GM12891 (cell line): ENCODE measurements at places on chromosomes 2 and 18.

GRCh38 chr2:137706786-137707613 is 257.3 kb upstream of the HNMT start:
- DNase-seq: no peak

- DNase-seq: no peak
These were observed 13.0 kb upstream of the RALB start for GRCh38 chr2:120239488-120240287.

GRCh38 chr2:135546436-135546835 is 15.2 kb downstream of the R3HDM1 start:
- no peak for DNase-seq

DNA sequence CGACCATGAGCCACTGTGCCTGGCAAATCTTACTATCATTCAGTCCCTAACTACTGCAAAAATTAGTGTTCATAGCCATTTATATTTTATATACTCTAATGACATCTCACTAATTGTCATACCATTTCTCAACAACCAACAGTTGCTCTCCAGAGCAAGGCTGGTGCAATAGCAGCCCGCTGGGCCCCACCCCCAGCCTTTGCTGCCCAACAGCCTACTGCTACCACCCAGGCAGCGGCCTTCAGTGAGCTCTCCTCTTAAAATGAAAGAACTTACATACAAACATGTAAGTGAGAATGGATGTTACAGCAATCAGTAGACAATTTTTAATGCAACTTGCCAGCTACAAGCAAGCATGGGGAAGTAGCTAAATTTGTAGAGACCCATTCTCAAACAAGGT is 90.5 kb downstream of the HNRNPLL start:
- no peak for DNase-seq

DNA sequence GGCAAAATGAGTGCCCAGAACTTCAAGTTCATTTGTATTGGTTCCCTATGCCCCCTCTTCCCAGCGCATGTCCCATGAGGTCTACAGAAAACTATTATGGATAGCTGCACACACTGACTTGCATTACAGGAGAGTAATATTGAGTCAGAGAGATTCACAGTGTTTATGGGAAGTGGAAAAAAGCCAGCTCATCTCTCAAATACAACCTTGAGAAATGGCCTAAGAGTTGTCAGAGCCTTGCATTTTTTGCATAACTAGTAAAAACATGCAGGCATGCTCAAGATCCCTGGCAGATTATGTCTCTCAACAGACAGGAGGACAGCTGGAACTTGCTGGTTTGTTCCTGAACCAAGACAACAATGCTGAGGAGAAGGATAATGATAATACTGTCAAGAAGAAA is 1292.8 kb downstream of the DSC3 start:
- no peak for DNase-seq

DNA sequence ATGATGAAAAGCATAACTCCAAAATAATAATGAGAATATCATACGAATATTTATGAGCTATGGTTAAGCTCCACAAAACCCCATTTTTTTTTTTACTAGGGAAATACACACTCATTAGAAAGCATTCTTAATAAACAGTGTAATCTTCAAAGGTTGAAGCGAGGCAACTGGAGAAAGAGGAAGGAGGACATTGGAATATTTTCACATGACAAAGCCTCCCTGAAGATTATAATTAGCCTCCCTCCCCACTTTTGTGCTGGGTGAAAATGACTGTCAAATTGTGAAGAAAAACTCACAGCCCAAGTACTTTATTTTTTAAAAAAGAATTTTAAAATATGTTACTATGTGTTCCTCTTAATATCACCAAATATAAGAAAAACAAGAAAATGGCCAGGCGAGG is 64.1 kb upstream of the NFU1 start:
- no peak for DNase-seq

GRCh38 chr2:70463997-70464396 is 89.6 kb downstream of the TGFA start:
- DNase-seq: no peak

DNA sequence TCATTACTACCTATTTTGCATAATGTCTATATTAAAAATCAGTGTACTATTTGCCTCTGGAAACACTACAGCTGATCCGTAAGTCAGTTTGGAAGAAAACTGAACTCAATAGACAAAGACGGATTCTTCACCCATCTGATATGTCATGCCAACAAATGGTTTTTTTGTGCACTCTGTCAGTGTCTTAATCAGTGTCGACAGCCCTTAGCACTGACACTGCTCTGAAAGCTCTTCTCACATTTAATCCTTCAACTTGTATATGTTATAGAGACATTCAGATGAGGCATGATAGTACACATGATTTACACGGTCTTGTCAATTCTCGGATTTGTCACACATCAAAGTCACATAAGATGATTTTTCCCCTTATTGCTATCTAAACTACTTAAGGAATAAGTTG is 347.5 kb upstream of the GALNT5 start:
- DNase-seq: no peak

DNA sequence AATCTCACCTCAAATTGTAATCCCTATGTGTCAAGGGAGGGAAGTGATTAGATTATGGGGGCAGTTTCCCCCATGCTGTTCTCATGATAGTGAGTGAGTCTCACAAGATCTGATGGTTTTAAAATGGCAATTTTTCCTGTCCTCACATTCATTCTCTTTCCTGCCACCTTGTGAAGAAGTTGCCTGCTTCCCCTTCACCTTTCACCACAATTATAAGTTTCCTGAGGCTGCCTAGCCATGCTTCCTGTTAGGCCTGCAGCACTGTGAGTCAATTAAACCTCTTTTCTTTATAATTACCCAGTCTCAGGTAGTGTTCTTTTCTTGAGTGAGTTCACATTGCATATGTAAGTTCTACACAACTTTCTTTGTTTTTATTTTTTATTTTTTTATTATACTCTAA is 271.5 kb downstream of the EXOC6B start:
- no peak for DNase-seq

DNA sequence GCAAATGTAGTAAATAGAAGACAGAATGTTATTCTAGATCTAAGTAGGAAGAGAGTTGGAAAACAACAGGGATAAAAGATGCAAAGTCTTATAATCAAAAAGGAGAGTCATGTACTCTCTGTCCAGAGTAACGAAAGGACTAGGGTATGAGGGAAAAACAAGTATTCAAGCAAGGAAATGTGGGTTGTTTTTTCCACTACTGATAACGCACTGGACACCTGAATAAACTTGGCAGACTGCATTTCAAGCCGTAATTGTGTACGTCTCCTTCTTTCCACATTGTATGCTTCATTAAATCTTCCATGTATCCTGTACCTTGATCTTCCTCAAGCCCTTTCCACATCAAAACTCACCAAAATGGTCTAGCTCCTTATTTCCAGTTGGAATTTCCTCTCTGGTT is 420.6 kb downstream of the ZEB2 start:
- no peak for DNase-seq

DNA sequence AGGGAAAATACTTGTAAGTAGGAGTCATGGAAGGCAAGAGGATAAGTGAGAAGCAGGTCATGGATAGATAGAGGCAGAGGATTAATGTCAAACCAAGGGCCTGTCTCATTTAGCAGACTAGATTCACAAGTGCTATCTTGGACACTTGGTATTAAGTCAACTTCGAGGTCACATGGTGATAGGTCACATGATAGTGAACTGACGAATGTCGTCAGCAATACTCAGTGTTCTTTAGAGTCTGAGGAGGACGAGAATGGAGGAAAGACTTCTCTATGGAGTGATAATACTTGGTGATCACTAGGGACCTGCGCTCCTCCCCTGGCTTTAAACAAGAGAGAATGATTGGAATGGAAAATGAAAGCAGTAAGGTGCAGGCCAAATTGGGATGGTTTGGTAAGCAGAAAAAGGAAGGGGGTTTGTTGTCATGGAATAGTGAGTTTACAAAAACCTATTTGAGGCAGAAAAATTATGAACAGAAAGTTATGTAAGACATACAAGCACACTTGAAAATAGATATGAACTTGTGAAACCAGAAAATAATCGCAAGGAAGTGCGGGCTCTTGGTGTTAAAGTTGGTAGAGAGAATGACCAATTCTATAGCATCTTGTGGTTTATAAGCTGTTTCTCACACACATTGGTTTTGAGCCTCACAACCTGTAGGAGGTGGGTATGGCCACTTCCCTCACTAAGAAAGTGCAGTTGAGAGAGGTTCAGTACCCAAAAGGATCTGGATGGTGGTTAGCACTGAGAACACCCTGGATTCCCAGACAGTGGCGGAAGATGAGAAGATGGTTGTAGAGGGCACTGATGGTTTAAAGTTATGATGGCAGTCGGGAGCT is 141.5 kb downstream of the WDSUB1 start:
- DNase-seq: no peak

GRCh38 chr2:140383781-140384180 is 1603.6 kb upstream of the NXPH2 start:
- no peak for DNase-seq

- DNase-seq: no peak
These were observed 155.2 kb downstream of the IRS1 start for GRCh38 chr2:226644399-226644865.

GRCh38 chr2:223386984-223387383 is 215.2 kb downstream of the SCG2 start:
- no peak for DNase-seq

GRCh38 chr2:218343591-218343990 is 13.1 kb upstream of the CATIP start:
- DNase-seq: no peak

DNA sequence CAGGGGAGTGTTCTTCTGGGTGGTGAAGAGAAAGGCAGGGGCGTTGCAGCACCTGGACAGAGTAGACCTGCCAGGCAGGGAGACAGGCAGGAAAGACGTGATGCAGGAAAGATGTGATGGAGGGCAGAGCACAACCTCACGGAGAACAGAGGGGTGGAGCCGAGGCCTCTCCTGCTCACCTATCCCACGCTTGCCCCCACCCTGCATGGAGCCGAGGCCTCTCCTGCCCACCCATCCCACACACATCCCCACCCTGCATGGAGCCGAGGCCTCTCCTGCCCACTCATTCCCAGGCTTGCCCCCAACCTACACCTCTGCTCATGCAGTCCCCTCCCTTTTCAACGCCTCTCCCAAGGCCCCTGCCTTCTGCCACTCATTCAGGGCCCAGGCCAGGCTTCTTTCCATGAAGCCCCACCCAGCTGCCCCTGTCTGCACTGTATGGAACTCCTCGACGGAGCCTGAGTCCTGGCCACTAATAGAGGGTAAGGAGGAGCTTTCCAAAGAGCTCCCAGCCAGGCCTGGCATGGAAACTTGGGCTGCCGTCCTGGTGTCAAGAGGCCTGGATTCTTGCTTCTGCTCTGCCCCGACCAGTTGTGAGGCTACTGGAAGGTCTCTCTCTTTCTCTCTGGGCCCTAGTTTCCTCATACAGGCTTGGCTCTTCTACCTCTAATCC is 32.0 kb upstream of the LOXHD1 start:
- DNase-seq: no peak

- DNase-seq: no peak
These were observed 650.8 kb upstream of the FANCL start for GRCh38 chr2:58891828-58892377.
